Cerebellum (tissue), 4 donors: ENCODE measurements at places on chromosomes 6 and 20.

- DNase-seq, result no peak
These were observed 205.4 kb downstream of the SOD2 start for GRCh38 chr6:159487636-159488035.

- no peak for DNase-seq
These were observed 8.9 kb upstream of the RFPL4B start for GRCh38 chr6:112338166-112338709.

- DNase-seq, result no peak
These were observed 9.6 kb upstream of the SF3B5 start for GRCh38 chr6:144104898-144105487.

DNA sequence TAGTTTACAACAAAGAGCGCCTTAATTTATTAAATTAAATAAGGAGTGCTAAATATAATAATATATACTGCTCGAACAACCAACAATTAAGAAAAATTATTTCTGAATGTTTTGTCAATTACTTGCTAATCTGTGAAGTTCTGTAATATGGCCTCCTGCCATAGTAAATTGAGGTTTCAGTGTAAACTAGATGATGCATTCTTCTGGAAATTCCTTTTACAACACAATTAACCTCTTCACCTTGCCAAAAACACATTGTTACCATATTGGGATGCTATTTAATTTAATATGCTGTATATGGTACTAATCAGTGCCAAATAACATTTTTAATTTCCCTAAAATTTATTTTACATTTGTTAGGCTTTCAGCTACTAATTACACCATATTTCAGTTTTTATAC lies 808.4 kb upstream of the CITED2 start:
- DNase-seq, result no peak
